ENCODE measurements at places on chromosomes 1 and 21. TPM values are rescaled to one million over a fixed set of nuclear protein-coding genes. Genes with fewer than 3 reads are reported as not detected.

KRTAP11-1 gene
- not detected for total RNA-seq

C1orf53 gene
- total RNA-seq = 9.9 TPM

- peak; percentile 35 for DNase-seq
These were observed 17.3 kb downstream of the CSF1 start for GRCh38 chr1:109927911-109928321.

LYSMD1 gene
- 8.1 TPM for total RNA-seq

PRDM2 gene
- 15.0 TPM for total RNA-seq

- DNase-seq = no peak
These were observed 565 bp downstream of the WLS start for GRCh38 chr1:68231627-68232288.

GRCh38 chr1:201468501-201468843, 516 bp downstream of the PHLDA3 start:
- DNase-seq = no peak

DNA sequence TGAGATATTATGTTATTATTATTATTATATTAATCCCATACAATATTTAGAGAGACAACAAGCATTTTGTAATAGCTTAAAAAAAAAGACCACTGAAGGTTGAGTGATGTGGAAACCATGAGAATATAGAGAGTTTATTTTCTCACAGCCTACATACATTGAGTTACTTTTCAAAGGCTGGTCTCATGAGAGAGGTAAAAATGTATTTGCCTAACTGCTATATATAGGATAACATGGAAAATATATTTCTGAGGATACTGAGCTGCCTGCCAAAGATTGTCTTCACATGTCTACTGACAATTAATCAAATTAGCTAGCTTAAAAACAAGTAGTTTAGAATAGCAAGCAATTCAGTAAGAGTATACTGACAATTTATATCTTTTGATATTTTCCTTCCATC, 192.2 kb upstream of the NRIP1 start:
- DNase-seq = no peak

GRCh38 chr1:231286603-231287002, 45.6 kb downstream of the GNPAT start:
- DNase-seq = no peak

PLA2G2D gene
- total RNA-seq = not detected

DNA sequence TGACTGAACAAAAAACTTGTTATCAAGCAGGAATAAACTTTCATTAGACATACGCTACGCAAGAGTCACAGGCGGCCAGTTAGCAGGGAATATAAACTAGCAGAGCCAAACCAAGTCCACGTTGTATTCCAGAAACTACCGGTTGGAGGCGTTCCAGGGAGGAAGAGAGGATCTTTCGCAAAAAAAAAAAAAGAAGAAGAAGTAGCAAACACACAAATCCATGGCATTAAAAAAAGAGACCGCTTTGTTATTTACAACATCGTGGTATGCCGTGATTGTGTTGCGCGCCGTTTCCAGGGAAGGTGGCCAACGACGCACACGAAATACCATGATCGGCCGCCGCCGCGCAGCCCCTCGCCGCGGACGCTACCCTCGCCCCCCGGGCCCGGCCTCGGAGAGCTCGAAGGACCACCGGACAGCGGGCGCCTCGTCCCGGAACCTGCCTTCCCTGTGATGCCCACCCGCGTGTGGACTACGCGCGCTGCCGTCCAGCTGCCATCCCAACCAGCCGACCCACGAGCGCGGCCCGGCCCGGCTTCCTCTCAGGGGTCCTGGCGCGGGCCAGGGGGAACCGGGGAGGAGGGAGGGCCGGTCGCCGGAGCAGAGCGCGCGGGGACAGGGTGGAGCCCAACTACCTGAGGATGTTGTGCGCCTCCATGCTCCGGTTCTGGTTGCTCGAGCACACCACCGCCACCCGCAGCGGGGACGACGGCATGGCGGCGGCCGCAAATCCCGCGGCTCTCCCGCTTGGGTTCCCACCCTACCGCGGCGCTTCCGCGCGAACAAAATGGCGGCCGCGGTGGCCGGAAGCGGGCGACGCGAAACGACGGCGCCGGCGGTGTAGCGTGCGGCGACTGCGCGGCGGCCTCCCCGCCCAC, 581 bp downstream of the SSU72 start:
- no peak for DNase-seq

DNA sequence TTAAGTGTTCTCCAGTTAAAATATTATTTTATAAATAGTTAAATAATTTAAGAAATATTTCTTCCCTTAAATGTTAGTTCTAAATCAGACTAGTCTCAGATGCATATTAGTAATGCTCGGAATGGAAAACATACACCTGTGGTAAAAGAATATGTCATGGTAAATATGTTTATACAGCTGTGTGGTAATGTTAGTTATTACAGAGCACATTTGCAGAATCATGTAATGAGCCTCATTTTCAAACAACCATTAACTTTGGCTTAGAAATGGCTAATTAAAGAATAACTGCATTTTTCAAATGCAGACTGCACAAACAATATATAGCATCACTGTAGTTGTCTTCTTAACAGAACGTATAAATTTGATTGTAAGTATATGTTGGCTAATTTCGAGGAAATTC, 90.3 kb downstream of the DISP1 start:
- no peak for DNase-seq
